Dermis blood vessel endothelial cell (primary cell): ENCODE measurements at places on chromosomes 13 and 19. TPM values are rescaled to one million over a fixed set of nuclear protein-coding genes. Genes with fewer than 3 reads are reported as not detected.

Gene RPS15
- 380 and 637 TPM in 2 replicates for total RNA-seq

Gene FPR2
- total RNA-seq: not detected in 2 replicates

Gene MCF2L
- total RNA-seq: 7.8 and 51.4 TPM in 2 replicates

Gene DMPK
- total RNA-seq: 10.9 and 12.4 TPM in 2 replicates

Gene HSH2D
- 0.05 TPM in 1 of 2 replicates, not detected in the other for total RNA-seq

Gene CELF5
- not detected in 2 replicates for total RNA-seq

Gene CCDC97
- 7.5 and 13.2 TPM in 2 replicates for total RNA-seq

Gene UBA52
- 755 and 1,061 TPM in 2 replicates for total RNA-seq

Gene PDE4C
- 0.28 and 0.51 TPM in 2 replicates for total RNA-seq

Gene GADD45B
- 53.4 and 114 TPM in 2 replicates for total RNA-seq

Gene RAX2
- not detected in 2 replicates for total RNA-seq

Gene CPB2
- not detected in 2 replicates for total RNA-seq

DNA sequence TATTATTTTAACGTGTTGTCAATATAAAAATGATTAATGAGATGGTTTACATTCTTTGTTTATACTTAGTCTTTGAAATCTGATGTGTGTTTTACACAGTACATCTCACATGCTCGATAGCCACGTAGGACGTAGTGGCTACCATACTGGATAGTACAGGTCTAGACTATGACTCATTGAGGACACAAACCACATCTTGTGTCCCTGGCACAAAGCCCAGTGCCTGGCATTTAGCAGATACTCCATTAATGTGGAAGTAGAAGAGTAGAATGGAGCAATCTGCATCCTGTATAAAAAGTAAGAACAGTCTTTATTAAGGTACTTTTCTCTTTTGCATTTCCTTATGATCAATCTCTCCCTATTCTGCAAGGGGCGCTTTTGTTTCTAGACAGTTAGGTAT is 49.0 kb upstream of the FRY start:
- DNase-seq: peak; percentile 38

- no peak for DNase-seq
These were observed at the start of gene ACP7 for GRCh38 chr19:39083983-39084731. TSS of gene ACP7 (plus strand) at chr19:39084368. CDS start at chr19:39085270, 902 bp downstream.

- peak; percentile 78 for DNase-seq
These were observed 63.9 kb downstream of the LATS2 start for GRCh38 chr13:20997301-20998161.

GRCh38 chr19:2983351-2984214 is 6.2 kb downstream of the TLE6 start:
- peak; percentile 60 for DNase-seq

GRCh38 chr19:23283925-23284324 is 33.7 kb upstream of the ZNF724 start:
- DNase-seq: peak; percentile 49

DNA sequence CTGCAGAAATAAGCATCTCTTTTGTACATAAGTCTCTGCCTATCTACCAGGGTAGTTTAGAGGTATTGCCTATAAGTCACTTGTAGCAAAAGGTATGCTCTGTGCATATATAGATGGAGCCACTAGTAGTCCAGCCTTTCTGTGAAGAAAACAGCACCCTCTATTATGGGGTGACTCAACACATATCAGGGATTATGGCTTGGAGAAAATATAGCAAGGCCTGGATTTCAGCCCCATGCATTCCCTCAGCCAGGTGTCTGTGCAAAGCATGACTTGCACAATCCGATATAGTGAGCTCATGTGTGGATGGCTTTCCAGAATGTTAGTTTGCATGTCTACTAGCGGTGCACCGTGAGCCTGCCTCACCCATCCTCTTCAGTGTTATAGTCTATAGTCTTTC is 13.4 kb upstream of the NALCN start:
- no peak for DNase-seq

DNA sequence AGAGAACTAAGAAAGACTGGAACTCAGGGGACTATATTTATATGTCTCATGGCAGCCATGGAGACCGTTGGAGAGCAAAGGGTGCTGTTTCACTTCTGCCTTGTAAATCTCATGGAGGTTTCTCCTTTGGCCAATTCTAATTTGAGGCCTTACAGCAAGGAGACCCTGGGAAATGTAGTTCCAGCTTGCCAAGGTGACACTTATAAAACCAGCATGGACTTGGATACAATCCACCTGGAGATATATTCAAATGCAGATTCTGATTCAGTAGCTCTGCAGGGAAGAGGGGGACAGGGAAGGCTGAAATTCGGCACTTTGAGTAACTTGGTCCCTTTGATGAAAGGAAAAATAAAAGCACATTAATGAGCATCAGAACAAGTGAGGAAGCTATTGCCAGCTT is 90.0 kb downstream of the OXGR1 start:
- no peak for DNase-seq

GRCh38 chr19:12788042-12788681 is 3.1 kb upstream of the JUNB start:
- no peak for DNase-seq

DNA sequence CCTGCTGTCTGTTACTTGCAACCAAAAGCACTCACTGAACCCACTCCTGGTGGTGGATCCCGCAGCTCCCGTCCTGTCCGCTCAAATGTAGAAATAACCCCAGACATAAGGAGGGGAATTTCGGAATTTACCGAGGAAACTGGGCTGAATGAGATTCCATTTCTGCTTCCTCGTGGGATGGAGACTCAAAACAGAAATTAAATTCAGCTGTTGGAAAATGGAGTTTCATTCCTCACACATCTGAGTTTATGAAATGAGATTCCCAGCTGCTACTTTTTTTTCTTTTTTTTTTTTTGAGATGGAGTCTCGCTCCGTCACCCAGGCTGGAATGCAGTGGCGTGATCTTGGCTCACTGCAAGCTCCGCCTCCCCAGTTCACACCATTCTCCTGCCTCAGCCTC is 44.3 kb downstream of the COLGALT1 start:
- no peak for DNase-seq

DNA sequence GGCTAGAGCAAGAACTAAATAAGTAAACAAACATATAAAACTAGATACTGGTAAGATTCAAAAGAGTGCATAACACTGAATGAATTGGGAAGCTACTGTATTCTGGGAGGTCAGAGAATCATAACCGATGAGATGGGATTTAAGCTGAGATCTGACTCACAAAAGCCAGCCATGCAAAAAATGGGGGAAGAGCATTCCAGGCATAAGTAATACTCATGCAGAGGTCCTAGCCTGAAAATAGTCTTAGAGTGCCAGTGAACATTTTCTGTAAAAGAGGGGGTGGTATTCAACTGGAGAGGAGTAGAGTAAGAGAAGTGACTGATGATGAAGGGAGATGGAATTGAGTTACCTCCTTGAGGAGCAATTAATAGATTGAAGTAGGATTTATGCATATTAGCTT is 872.0 kb upstream of the GPC6 start:
- no peak for DNase-seq

DNA sequence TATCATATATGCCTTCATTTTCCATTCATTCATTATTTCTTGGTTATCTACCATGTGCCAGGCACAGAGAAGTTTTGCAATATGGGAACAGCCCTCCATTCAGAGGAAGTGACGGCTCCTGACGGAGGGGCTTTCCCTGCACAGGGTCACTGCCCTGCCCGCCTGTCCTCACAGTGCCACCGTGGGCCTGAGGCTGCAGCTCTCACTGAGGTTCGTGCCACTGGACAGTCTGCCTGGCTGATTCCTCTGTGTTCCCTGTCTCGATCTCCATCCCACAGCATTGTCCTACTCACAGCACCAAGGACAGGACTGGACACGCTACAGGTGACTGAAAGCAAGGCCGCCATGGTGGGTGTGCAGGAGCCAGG is 92.7 kb downstream of the TSHZ3 start:
- no peak for DNase-seq

DNA sequence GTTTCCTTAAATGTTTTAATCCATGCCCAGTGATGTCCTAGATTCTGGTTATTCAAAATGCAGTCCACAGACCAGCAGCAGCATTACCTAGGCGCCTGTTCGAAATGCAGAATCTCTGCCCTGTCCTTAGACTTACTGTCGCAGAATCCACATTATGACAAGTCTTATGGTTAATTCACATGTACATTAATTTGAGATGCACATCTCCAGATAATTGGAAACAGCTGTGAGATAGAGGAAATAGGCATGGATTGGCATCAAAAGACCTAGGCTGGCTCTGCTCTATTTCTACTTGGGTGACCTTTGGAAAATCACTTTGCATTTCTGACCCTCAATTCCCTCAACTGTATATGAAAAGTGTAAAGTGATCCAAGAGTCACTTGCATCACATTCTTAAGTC is 700.7 kb downstream of the DIAPH3 start:
- DNase-seq: no peak

GRCh38 chr19:12913011-12913561 is 6.0 kb downstream of the SYCE2 start:
- peak; percentile 55 for DNase-seq

DNA sequence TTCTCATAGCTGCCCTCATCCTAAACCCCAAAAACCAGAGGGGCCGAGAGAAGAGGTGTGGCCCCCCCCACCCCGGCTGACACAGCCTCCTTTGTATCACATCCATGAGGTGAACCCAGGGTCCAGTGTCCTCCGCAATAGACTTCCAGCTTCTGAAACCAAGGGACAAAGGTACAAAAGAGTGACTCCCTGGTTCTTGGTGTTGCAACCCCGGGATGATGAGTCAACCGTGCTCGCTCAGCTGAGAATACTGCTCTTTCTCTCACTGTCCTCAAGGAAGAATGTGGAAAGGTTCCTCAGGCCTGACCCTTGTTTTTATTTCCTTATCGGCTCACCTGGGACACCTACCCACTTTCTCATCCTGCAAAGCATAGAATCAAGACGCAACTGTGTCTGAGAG is 5.5 kb downstream of the SLC15A1 start:
- no peak for DNase-seq

GRCh38 chr13:34886987-34887386 is 55.1 kb upstream of the NBEA start:
- no peak for DNase-seq

GRCh38 chr19:19475849-19476828 is 39.2 kb downstream of the TSSK6 start:
- peak; percentile 53 for DNase-seq

DNA sequence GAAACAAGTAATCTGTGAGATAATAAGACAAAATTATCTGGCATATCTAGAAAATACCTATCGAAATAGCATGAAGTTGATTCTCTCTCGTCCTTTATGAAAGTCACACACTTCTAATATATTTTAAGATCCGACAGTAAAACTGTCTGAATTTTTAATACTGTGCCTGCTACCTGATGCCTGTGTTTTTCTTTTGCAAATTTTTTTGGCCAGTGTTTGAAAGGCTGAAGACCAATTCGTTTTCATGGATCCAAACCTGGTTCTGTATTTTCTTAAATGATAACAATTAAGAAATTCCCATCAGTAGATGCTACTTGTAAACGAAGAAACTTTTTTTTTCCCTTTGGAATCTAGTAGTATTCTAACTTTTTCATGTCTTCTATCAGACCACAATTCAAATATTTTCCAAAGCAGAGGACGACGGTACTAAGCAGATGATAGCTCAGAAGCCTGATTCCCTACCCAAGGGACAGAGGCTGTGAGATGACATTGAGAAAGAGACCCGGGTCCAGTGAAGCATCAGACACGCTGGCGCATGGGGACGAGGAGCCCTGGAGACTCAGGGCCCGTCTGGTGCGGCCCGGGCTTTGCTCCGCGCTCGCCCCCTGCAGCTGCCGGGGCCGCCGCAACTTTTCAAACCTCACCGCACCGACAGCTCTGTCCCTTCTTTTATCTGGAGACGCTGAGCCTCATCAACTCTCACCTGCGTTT is 49.5 kb upstream of the PABPC3 start:
- DNase-seq: no peak

DNA sequence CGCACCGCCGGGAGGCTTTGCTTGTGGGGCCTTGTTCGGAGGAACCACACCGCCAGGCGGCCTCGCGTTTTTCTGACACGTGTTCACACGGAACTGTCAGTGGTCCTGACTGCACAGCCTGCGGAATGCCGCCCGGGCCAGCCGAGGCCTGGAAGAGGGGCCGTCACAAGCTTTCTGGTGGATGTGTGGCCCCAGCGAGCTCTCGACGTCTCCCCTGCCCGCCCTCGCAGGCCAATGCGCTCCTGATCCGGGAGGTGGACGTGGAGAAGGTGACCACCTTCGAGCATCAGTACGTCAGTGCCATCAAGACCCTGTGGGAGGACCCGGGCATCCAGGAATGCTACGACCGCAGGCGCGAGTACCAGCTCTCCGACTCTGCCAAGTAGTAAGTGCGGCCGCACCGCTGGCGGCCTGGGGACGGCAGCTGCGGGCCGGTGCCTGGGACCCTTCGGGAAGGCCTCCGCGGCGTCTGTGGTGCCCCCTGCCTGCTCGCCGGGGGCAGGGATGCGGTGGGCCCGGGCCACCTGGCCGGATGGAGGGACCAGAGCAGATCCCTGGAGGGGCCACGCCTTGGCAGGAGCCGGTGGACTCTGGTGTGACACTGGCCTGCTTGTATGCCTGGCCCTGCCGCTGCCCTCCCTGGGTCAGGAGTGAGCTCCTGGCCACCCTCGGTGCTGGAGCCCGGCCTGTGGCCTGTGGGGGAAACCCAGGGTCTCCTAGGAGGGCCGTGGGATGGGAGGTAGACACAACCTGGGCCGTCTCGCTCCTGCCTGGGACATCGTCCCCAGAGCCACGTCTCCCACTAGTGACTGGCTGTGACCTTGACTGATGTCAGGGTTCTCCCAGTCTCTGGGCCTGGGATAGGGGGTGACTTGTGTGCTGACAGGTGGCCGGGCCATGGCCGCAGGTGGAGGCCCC is 19.2 kb downstream of the GNA11 start:
- no peak for DNase-seq

DNA sequence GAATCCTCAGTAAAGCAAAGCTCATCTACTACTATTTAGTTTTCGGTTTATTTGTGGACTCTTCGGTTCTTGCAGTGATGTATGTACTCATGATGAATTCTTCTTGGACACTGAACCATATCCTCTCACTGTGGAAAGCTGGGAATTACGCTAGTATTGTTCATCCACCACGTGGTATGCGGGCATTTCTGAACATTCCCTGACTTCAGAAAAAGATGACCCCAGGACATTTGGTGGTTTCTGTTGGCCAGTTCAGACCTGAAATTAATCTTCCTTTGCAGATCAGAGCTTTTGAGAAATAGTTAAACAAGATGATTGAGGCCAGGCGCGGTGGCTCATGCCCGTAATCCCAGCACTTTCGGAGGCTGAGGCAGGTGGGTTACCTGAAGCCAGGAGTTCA is 25.3 kb upstream of the FBN3 start:
- no peak for DNase-seq

GRCh38 chr13:74093691-74094090 is 40.5 kb downstream of the KLF12 start:
- DNase-seq: no peak
